Placental epithelial cell (primary cell): ENCODE measurements at places on chromosomes 3 and 15. TPM values are rescaled to one million over a fixed set of nuclear protein-coding genes. Genes with fewer than 3 reads are reported as not detected.

SH2D7 gene
- total RNA-seq: not detected in 2 replicates

MYL3 gene
- 0.65 and 6.3 TPM in 2 replicates for total RNA-seq

LMCD1 gene
- 73.4 and 540 TPM in 2 replicates for total RNA-seq

PAK6 gene
- total RNA-seq: 0.54 and 0.79 TPM in 2 replicates

SLC22A13 gene
- 2.6 and 3.1 TPM in 2 replicates for total RNA-seq

SCG3 gene
- not detected in 2 replicates for total RNA-seq

FBXO40 gene
- not detected in 2 replicates for total RNA-seq

HOMER2 gene
- 9.7 and 11.4 TPM in 2 replicates for total RNA-seq

PIERCE2 gene
- total RNA-seq: 0.79 and 2.2 TPM in 2 replicates

RTP3 gene
- total RNA-seq: not detected in 2 replicates

CRYGS gene
- 1.3 and 1.6 TPM in 2 replicates for total RNA-seq

ISL2 gene
- total RNA-seq: not detected in 2 replicates

PLSCR2 gene
- not detected in 2 replicates for total RNA-seq

SERPINI2 gene
- not detected in 2 replicates for total RNA-seq

TNIK gene
- 4.0 and 6.3 TPM in 2 replicates for total RNA-seq

EFCAB12 gene
- under 0.01 TPM in 1 of 2 replicates, not detected in the other for total RNA-seq

GUCA1C gene
- total RNA-seq: not detected in 2 replicates

TARS3 gene
- 29.1 and 33.8 TPM in 2 replicates for total RNA-seq

C3orf22 gene
- total RNA-seq: not detected in 2 replicates

TGM4 gene
- total RNA-seq: 7.3 and 16.5 TPM in 2 replicates

SMCO1 gene
- total RNA-seq: not detected in 2 replicates

MINAR1 gene
- total RNA-seq: 2.3 and 3.9 TPM in 2 replicates

KNG1 gene
- total RNA-seq: not detected in 2 replicates

UNC13C gene
- total RNA-seq: under 0.01 and 0.33 TPM in 2 replicates

MST1 gene
- 9.4 and 33.4 TPM in 2 replicates for total RNA-seq

PLA2G4E gene
- not detected in 2 replicates for total RNA-seq

VGLL4 gene
- 58.3 and 67.5 TPM in 2 replicates for total RNA-seq

GOLGA8S gene
- total RNA-seq: under 0.01 TPM in 1 of 2 replicates, not detected in the other

ESYT3 gene
- total RNA-seq: 3.1 and 8.5 TPM in 2 replicates

CACNA1D gene
- total RNA-seq: 0.11 TPM in 1 of 2 replicates, not detected in the other

BNC1 gene
- not detected in 2 replicates for total RNA-seq

SLC25A38 gene
- 32.9 and 39.3 TPM in 2 replicates for total RNA-seq

IGF2BP2 gene
- 78.2 and 118 TPM in 2 replicates for total RNA-seq

COL6A5 gene
- not detected in 2 replicates for total RNA-seq

EXD1 gene
- total RNA-seq: not detected in 2 replicates

TM4SF18 gene
- total RNA-seq: not detected in 2 replicates

EPHB1 gene
- total RNA-seq: under 0.01 TPM in 2 replicates
